ENCODE measurements at places on chromosomes 5 and 9. TPM values are rescaled to one million over a fixed set of nuclear protein-coding genes. Genes with fewer than 3 reads are reported as not detected.

GRCh38 chr9:87973730-87974292 is 522 bp downstream of the CDK20 start:
- DNase-seq: no peak

DNA sequence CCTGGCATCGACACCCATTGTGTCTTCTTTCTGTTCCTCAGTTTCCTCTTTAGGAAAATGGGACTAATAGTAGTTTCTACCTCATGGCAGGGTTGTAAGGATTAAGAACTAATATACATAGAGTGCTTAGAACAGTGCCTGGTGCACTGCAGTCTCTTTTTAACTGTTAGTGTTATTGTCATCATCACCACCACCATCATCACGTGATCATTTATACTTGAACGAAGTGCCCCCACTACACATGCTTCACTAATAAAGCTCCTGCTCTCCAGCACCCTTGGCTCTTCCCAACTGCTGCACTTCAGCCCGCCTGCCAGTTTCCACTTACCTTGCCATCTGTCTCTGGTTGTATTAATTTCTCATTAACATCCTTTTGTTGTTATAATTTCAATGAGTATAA is 35.8 kb upstream of the MAST4 start:
- no peak for DNase-seq

DNA sequence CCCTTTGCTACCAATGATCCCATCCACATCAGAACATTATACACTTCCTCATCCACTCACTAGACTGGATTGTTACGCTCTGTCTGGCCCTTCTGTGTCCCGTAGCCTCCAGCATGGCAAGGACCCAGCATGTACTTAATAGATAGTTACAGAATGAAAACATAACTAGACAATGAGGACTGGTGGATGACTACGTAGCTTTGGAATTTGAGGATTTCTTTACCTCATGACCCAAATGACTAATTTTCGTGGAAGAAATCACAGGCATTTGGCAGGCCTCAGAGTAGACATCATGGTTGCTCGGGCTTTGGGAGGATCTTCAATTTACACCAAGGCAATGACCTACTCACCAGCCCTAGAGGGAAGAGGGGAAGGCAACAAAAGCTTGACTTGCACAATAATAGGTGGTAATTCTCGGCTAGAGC is 299.8 kb downstream of the TLE1 start:
- DNase-seq: peak; percentile 31

GRCh38 chr5:3032513-3032912 is 281.0 kb upstream of the IRX2 start:
- DNase-seq: no peak

- DNase-seq: no peak
Observed at GRCh38 chr5:91469517-91470165, 86.5 kb upstream of the ARRDC3 start.

DNA sequence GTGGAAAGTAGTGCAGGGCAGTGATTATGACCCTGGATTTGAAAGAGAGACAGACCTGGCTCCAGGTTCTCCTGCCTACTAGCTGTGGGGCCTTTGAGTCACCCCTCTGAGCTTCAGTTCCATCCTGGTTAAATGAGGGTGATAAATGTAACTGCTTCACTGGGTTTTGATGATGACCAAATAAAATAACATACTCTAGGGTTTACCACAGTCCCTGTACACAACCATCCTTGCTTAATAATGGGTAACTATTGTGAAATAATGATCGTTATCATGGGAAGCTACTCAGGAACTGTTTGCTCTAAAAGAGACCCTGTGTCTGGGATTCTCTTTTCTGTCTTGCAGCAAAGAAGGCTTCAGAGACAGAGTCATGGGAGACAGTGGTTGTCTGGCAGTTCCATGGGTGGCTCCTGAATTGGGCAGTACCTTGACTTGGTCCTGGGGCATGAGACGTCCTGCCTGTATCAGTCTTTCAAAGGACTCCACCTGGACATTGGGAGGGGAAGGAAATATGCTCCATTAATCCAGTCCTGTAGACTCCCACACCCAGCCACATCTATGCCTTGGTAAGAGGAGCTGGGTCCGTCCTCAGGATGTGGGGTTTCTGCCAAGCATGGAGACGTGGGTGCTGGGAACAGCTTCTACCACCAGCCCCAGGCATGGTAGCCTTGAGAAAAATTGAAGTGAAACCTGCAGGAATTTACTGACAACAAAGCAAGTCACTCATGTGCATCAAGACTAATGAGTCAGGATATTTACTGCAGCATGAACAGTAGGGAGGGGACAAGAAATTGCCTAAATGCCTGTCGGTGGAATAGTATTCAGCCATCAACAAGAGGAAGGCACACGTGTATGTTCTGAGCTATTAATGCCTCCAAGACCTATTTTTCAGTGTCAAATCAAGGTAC is 23.4 kb downstream of the AKNA start:
- DNase-seq: no peak

DNA sequence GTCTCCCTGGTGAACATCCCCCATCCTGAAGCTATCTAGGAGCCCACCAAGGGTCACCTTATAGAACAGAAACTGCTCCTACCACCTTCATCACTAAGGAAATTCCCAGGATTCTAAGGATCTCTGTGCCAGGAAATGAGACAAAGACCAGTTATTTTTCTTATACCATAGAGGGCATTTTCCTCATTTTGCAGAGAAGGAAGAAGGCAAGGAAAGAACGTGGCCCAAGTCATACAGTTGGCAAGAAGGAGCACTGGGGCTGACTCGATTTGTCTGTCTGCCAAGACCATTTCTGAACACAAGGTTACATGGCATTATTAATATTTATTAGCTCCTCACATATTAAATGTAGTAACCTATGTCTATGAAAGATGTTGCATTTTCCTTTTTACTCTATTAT is 49.6 kb upstream of the TNFSF15 start:
- DNase-seq: no peak

- no peak for DNase-seq
Observed at GRCh38 chr5:69105996-69106906, 12.4 kb downstream of the SLC30A5 start.

DNA sequence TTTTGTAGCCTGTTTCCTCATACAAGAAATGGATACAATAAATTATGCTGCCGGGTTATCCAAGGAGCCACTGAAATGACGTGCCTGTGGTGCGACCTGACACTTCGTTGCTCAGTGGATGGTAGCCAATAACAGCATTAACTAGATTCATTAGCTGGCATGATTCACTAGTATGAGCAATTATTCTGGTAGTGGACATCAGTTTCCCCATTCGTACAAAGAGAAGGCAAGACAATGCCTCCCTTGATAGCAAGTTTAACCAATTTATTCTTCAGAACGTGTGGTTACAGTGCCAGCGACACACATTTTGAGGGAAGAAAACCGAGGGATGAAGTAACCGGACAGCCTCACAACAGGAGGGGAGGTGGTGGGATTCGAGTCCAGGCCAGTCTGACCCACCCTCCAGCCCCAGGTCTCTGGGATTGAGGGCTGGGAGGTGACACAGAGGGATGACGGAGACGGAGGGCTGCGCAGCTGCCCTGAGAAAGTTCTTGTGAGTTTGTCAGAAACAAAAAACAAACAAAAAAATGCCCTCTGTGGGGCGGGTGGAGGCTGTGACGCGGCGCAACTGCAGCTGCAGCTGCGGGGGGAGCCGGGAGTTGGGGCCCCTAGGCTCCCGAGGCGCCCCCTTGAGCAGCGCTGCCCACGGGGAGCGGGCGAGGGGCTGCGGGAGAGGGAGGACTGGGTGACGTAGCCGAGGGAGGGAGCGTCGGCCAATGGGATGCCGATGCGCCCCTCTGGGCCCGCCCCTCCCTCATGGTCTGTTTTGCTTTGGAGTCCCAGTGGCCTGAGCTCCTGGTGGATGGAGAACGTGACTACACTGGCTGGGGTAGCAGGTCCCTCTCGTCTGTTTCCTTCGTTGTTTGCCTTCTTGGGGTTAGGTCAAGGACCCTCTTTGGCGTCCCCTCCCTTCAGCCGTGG is 10.9 kb downstream of the LHX2 start:
- DNase-seq: no peak

DNA sequence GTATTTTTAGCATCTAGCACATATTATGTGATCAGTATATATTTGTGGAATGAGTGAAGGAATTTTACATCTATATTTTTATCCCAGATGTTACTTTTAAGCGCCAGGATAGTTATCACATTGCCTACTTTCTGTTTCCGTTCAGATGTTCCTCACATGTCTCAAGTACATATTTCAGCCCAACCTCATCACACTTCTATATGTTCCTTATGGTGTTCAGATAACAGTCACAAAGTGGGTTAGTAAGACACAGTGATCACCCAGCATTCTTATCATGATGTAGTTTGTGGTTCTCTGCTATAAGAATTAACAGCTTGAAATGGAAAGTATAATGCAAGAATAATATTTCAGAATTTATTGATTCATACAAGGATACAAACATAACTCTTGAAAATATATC is 170.0 kb upstream of the RASA1 start:
- DNase-seq: no peak

DNA sequence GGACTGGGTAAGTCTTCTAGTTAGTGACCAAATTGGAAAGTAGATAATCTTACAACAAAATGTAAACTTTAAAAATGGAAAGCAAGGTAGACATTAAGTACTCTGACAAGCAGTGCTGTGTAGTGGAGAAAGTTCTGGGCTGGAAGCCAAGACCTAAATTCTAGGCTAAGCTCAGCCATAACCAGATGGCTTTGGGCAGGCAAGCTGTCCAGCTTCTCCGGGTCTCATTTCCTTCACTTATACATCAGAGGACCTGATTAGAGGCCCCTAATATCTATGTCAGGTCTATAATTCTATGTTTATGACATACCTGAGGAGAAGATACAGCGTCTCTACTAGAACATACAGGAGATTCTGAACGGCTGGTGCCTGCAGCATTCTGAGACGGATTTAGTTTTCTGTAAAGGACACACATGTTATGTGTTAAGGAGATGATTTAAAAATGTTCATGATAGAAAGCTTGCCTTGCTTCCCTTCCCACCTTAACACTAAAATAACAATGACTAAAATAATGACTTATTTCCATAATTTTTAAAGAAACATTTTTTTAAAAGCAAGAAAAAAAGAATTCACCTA is 61.2 kb downstream of the ELL2 start:
- DNase-seq: peak; percentile 63

- peak; percentile 58 for DNase-seq
Observed at GRCh38 chr5:145937432-145938250, 1.3 kb downstream of the SH3RF2 start.

- no peak for DNase-seq
Observed at GRCh38 chr9:93306579-93307091, 122.7 kb downstream of the WNK2 start.

DNA sequence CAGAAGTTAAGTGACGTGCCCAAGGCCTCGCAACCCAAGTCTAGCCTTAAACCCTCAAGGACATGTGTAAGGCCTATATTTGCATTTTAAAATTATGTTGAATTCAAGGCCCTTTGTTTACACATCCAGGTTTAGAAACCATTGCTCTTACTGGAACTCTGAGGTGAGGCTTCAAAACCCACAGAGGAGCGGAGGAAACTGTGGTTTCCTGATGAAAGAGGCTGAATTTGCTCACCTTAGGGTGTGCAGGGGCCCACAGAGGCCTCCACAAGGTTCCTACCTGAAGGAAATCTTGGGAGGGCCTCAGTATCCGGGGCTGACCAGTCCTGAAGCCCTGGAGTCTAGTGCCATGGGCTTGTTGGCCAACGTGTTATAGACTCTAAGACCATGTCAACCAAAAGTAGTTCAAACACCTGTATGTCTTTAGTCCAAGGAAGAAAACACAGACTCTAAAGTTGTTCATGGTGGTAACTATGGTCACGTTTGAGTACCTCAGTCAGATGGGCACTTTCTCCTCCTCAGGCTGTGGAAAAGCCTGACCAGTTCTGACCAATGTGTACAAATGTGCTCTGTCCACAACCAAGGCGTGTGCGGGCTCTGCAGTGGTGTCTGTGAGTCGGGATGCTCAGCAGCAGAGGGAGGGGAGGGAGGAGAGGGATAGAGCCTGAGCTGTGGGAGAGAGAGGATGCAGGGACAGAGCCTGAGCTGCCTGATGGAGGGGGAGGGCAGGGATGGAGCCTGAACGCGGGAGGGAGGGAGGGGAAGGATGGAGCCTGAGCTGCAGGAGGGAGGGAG is 124.6 kb upstream of the ERCC6L2 start:
- DNase-seq: no peak

GRCh38 chr5:151786468-151786867 is 14.7 kb downstream of the G3BP1 start:
- DNase-seq: no peak

GRCh38 chr5:178668579-178668978 is 41.7 kb upstream of the CLK4 start:
- DNase-seq: no peak

GRCh38 chr9:106922026-106922425 is 59.1 kb downstream of the ZNF462 start:
- DNase-seq: no peak

DNA sequence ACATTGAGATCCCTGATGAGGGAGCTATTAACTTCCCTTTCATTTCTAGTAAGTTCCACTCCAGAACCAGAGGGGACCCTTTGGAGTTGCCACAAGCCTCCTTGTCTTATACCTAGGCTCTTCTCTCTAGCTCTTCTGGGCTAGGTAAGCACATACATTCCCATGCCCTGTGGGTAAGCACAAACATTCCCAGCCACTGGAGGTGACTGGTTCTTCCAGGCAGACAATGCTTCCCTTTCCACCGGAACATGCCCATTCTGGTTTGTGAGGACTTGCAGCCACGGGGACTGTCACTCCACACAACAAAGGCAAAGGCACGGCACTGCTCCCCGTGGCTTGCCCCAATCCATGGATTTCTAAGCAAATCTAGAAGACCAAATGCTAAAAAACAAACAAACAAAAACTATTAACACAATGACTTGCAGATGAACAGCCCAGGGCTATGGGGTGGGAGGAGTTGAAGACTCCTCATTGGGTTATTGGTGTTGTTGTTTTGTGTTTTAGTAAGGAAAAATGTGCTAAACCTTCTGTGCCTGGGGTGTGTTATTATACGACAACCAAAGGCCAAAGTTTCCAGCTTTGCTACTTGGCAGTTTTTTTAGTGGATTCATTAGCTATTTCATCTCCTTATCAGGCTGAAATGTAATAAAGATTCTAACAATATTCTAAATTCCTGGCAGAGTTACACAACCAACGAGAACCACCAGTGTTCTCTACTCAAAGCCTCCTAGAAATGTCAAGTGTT is 276.2 kb downstream of the SYK start:
- DNase-seq: no peak

DNA sequence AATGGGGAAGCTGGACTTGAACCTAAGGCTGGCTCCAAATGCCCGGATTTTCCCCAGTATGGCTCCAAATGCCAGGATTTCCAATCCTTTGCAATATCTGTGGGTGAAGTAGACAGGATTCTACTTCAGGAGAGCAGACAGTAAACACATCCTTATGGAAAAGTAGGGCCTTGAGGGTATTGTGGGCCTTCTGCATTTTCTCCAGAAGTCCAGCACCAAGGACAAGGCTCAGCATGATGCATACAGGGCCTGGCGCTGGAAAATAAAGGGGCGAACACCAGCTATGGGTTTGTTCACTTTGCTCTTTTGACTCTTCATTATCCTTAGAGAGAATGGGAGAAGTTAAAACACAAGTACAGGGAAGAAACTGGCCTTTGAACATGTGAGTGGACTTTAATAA is 347.5 kb downstream of the SEMA5A start:
- DNase-seq: no peak

Gene BHMT2
- total RNA-seq: 1.6 TPM

Gene DBH
- total RNA-seq: not detected

Gene CPEB4
- 35.6 TPM for total RNA-seq

Gene SHROOM1
- 19.5 TPM for total RNA-seq

Gene EQTN
- total RNA-seq: not detected

Gene LHX3
- total RNA-seq: not detected

Gene HAPLN1
- not detected for total RNA-seq
